PC-3 (cell line): ENCODE measurements at places on chromosomes 7 and 10. TPM values are rescaled to one million over a fixed set of nuclear protein-coding genes. Genes with fewer than 3 reads are reported as not detected.

DNA sequence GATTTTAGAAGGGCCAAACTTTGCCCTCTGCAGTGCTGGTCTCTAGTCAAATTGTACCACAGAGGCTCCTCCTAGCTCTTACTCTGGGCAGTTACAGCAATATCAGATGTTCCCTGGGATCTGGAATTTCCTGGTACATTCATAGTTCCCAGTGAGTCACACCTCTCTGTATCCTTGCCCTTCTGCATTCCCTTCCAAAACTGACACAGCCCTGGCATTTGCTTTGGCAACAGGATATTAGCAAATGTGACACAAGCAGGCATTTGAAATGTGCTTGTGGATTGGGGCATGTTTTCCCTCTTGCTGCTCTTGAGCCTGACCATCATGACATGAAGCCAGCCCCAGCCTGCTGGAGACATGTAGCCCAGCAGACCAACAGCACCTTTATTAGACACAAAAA, 284.7 kb upstream of the AKR1E2 start:
- H3K27me3 ChIP-seq: no peaks in the 10 kb centered on the region
- peaks cover 17% of the 10 kb centered on the region for H3K4me1 ChIP-seq
- peak overlapping the region; percentile 97 for H3K27ac ChIP-seq
- no peaks in the 10 kb centered on the region for H3K36me3 ChIP-seq
- peak; percentile 88 for DNase-seq
- no peak overlapping the region for H3K4me3 ChIP-seq

GRCh38 chr7:115094163-115094562, 172.3 kb downstream of the MDFIC start:
- H3K27ac ChIP-seq: peak overlapping the region; percentile 45
- H3K4me1 ChIP-seq: peaks cover 32% of the 10 kb centered on the region
- DNase-seq: peak; percentile 60
- no peak overlapping the region for H3K4me3 ChIP-seq

DNA sequence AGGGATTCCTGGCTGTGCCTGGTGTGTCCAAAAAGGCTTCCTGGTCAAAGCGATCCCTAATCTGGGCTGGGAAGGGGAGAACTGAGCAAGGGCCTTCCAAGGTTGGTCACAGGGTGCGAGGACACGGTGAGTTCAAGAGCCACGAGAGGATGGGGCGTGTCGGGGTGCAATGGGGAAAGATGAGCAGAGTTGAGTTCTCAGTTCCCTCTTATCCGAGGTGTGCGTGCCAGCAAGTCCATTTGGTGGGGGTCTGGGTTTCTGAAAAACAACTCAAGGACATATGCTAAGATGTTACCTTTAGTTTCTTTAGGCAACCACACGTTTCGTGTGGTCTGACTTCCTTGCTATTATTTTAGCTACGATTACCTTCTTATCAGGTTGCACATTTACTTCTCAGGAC, 1.3 kb downstream of the ZNF775 start:
- no peaks in the 10 kb centered on the region for H3K27me3 ChIP-seq
- no peak for DNase-seq
- no peak overlapping the region for H3K27ac ChIP-seq
- H3K36me3 ChIP-seq: no peaks in the 10 kb centered on the region

GRCh38 chr7:8436965-8437364, 3.6 kb downstream of the NXPH1 start:
- no peak overlapping the region for H3K4me3 ChIP-seq
- no peaks in the 10 kb centered on the region for H3K4me1 ChIP-seq
- DNase-seq: peak; percentile 69
- H3K27ac ChIP-seq: no peak overlapping the region
- peaks cover 9% of the 10 kb centered on the region; the same call in 1 of the 2 replicates for H3K27me3 ChIP-seq

- no peak overlapping the region for H3K4me3 ChIP-seq
- H3K27me3 ChIP-seq: no peaks in the 10 kb centered on the region
- no peaks in the 10 kb centered on the region for H3K36me3 ChIP-seq
- H3K27ac ChIP-seq: no peak overlapping the region
- no peaks in the 10 kb centered on the region for H3K4me1 ChIP-seq
These were observed 17.3 kb downstream of the CYP2E1 start for GRCh38 chr10:133544506-133544905.

DNA sequence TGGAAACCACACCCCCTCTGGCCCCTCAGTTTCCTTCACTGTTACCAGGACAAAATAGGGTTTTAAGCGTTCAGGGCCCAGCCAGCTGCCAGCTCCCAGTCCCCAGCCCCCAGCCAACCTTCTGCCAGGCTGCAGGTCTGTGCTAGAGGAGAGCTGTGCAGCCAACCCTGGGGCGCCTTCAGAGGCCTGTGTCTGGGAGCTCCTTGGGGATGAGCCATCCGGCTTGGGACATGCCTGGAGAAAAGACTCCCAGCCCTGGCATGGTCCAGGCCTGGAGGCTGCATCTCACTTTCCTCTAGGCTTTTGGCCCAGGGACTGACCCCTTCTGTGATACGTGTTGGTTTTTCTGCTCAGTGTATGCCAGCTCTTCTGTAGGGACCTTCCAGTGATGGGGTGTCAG, 487.6 kb upstream of the MGMT start:
- no peak overlapping the region for H3K27ac ChIP-seq
- H3K4me1 ChIP-seq: no peaks in the 10 kb centered on the region
- no peak for DNase-seq
- H3K36me3 ChIP-seq: no peaks in the 10 kb centered on the region
- no peak overlapping the region for H3K4me3 ChIP-seq
- H3K27me3 ChIP-seq: no peaks in the 10 kb centered on the region

DNA sequence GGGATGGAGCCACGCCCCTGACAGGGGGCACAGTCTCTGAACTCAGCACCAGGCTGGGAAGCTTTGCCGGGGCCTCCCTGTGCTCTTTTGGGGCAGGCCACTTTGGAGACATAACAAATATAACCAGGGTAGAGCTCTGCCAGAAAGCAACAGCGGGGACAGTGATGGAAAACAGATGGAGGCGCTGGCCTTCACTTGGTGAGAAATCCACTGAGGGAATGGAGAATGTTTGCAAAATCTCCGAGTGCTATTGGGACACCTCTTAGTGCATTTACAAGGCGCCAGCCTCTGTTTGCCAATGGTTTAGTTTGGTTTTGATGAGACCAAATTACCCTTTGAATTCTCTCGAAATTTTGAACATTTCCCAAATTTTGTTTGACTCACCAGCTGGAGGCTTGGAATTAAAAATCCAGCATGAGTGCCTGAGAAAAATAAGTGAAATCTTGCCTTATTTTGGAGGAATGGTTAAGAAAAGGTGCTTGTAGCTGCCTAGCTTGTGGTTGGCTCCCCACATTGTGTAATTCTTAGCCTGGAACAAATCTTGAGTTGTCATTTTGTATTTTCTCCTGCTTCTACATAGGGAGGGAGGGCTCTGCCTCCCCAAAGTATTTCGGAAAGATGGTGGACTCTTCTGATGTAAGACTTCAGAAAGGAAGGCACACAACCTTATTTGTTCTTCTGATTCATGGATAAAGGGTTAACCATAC, 980.5 kb downstream of the LRMDA start:
- H3K27me3 ChIP-seq: peaks cover 53% of the 10 kb centered on the region
- H3K27ac ChIP-seq: no peak overlapping the region
- no peaks in the 10 kb centered on the region for H3K4me1 ChIP-seq
- no peak overlapping the region for H3K4me3 ChIP-seq
- no peak for DNase-seq

- no peak overlapping the region for H3K4me3 ChIP-seq
- H3K27me3 ChIP-seq: no peaks in the 10 kb centered on the region
- peak; percentile 34 for DNase-seq
- no peak overlapping the region for H3K27ac ChIP-seq
- peaks cover 36% of the 10 kb centered on the region for H3K4me1 ChIP-seq
These were observed 174.0 kb upstream of the TCF7L2 start for GRCh38 chr10:112775892-112776674.

GRCh38 chr10:79066411-79067240, 2.1 kb upstream of the ZMIZ1 start:
- no peaks in the 10 kb centered on the region for H3K36me3 ChIP-seq
- peak overlapping the region; percentile 1; the same call in 1 of the 2 replicates for H3K27ac ChIP-seq
- DNase-seq: peak; percentile 94
- H3K4me3 ChIP-seq: peak overlapping the region; percentile 66
- peaks cover 15% of the 10 kb centered on the region for H3K4me1 ChIP-seq

DNA sequence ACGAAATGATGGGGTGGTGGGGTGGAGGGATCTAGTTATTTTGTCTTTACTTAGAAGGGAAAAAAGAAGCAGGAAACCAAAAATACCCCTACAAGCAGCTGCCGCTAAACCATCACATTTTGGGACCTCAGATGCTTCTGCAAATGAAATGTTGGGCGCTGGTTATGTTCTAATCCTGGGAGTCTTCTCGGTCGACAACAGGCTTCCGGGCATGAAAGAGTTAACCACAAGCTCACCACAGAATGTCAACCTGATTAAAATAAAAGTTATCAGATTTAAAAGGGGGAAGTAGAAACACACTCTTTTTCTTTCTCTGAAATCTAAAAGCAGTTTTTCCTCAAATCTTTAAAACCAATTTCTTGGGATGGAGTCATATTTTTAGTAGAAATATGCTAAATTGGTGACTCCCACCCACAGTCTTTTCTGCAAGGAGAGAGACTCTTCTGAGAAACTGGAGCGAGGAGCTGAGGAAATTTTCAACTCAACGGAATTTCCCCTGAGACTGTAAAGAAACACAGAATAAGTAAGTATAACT, 16.8 kb downstream of the IL2RA start:
- H3K4me1 ChIP-seq: no peaks in the 10 kb centered on the region
- DNase-seq: no peak
- H3K27ac ChIP-seq: no peak overlapping the region
- H3K4me3 ChIP-seq: no peak overlapping the region
- H3K36me3 ChIP-seq: no peaks in the 10 kb centered on the region

DNA sequence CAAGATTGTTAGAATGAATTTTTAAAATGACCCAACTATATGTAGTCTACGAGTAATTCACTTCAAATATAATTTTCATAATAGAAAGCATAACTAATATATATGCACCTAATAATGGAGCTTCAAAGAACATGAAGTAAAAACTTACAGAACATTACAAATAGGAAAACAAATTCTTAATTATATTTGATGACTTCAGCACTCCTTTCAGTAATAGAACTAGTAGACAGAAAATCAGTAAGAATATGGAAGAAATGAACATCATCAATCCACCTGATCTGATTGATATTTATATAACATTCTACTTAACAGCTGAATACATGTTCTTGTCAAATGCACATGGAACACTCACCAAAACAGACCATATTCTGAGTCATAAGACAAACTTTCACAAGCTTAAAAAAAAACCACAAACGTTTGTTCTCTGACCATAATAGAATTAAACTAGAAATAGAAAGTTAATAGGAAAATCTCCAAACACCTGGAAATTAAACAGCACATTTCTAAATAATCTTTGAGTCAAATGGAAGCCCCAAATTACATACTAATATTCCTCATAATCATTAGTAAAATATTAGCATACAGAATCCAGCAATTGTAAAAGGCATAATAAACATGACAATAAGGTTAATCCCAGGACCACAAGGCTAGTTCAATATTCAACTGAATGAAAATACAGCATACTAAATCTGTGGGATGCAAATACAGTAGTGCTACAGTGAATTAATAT, 48.0 kb downstream of the BRAF start:
- DNase-seq: peak; percentile 75
- peak overlapping the region; percentile 22 for H3K27ac ChIP-seq
- H3K36me3 ChIP-seq: no peaks in the 10 kb centered on the region
- H3K4me1 ChIP-seq: peaks cover 12% of the 10 kb centered on the region

DNA sequence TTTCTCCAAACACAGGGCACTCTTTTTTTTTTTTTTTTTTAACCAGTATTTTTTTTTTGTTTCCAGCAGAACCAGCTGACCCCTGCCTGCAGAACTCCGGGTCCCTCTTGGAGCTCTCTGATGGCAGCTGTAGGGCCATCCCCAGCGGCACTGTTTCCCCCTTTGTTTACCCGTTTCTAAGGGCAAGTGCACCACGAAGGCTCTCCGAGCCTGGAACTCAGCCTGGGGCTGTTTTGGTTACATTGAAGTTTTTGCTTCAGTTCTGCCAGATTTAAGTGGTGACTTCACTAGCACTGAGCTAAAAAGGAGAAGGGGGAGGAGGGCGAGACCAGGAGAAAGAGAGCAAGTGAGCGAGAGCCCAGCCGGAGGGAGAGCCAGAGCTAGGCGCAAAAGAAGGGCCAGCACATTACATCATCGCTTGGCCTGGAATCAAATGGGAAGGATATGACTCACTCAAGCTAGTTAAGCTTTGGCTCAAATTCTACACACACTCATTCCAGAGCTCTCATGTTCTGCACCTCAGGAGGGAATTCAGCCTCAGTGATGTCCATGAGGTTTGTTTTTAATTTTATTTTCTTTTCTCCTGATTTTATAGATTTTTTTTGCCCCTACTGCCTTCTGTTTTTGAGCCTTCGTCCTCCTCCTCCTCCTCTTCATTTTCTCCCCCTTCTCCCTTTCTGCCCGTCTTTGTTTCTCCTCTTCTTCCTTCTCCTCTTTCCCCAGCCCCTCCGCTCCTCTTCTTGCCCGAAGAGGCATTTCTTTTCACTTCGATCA, 272.3 kb downstream of the TRIL start:
- no peaks in the 10 kb centered on the region for H3K36me3 ChIP-seq
- peak; percentile 97 for DNase-seq
- no peaks in the 10 kb centered on the region for H3K27me3 ChIP-seq
- H3K27ac ChIP-seq: peak overlapping the region; percentile 78

GRCh38 chr10:15052121-15052520, 8.4 kb downstream of the OLAH start:
- no peaks in the 10 kb centered on the region for H3K4me1 ChIP-seq
- no peak overlapping the region for H3K4me3 ChIP-seq
- DNase-seq: no peak
- H3K27ac ChIP-seq: no peak overlapping the region
- no peaks in the 10 kb centered on the region for H3K36me3 ChIP-seq
- H3K27me3 ChIP-seq: no peaks in the 10 kb centered on the region

The INTS15 gene
- total RNA-seq: 22.7 and 23.5 TPM in 2 replicates

The MACC1 gene
- 7.9 and 12.0 TPM in 2 replicates for total RNA-seq

The GIGYF1 gene
- total RNA-seq: 25.9 and 26.6 TPM in 2 replicates

The SLC26A3 gene
- total RNA-seq: not detected in 2 replicates

The VWDE gene
- 5.5 and 7.7 TPM in 2 replicates for total RNA-seq

The PTN gene
- 0.07 and 0.46 TPM in 2 replicates for total RNA-seq

The COL26A1 gene
- not detected in 2 replicates for total RNA-seq

The BAMBI gene
- total RNA-seq: 9.6 and 10.7 TPM in 2 replicates
